ENCODE measurements at places on chromosomes 1 and 21.

- DNase-seq, result no peak
Observed at GRCh38 chr1:9235096-9235459, 504 bp downstream of the H6PD start.

- peak; percentile 85 for DNase-seq
Observed at GRCh38 chr1:155208541-155209311, at the start of gene MTX1. MTX1 (plus strand) TSS chr1:155208695; CDS start chr1:155208805, 110 bp downstream.

DNA sequence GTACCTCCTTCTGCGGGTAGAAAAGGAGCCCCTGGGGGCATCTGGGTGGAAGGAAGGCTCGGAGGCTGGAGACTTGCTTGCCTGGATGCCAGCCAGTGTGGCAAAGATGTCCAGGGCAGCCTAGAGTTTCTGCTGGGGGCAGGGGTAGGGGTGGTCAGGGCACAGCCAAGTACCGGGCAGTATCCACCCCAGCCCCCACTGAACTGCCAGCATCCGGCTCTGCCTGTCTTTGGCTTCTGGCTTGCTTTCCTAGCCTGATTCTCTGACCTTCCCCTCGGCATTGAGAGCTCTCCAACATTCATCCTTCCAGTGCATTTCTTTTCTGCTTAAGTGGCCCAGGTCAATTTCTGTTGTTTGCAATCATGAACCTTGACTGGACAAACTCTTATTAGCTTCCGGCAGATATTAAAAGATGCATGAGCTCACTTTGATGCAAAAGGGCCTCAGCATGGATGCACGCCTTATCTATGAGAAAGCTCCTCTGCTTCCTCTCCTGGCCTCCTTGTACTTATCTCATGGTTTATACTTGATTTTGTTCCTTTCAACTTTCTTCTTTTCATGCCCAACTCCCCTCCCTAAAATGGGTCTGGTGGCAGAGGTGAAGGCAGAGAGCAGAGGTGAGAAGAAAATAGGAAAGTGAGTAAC lies 116.9 kb downstream of the HLCS start:
- no peak for DNase-seq

DNA sequence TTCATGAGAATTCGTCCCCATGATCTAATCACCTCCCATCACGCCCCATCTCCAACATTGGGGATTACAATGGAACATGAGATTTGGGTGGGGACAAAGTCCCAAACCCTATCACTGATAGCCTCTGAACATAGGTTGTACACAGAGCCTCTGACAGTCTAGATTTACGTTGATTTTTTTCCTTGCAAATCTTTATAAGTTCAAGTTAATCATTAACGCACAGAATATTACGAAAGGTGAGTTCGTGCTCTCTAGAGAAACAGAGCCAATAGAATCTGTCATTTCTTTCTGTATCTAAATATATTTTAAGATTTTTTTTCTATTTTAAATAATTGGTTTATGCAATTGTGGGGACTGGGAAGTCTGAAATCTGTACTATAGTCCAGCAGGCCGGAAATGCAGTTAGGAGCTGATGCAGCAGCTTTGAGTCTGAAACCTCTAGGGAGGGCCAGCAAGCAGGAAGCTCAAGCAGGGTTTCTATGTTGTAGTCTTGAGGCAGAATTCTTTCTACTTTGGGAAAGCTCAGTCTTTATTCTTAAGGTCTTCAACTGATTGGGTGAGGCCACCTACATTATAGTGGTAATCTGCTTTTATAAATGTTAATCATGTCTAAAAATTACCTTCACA lies 61.0 kb downstream of the SELENOF start:
- no peak for DNase-seq

- DNase-seq, result no peak
Observed at GRCh38 chr1:65525266-65526048, 105.0 kb downstream of the LEPR start.

DNA sequence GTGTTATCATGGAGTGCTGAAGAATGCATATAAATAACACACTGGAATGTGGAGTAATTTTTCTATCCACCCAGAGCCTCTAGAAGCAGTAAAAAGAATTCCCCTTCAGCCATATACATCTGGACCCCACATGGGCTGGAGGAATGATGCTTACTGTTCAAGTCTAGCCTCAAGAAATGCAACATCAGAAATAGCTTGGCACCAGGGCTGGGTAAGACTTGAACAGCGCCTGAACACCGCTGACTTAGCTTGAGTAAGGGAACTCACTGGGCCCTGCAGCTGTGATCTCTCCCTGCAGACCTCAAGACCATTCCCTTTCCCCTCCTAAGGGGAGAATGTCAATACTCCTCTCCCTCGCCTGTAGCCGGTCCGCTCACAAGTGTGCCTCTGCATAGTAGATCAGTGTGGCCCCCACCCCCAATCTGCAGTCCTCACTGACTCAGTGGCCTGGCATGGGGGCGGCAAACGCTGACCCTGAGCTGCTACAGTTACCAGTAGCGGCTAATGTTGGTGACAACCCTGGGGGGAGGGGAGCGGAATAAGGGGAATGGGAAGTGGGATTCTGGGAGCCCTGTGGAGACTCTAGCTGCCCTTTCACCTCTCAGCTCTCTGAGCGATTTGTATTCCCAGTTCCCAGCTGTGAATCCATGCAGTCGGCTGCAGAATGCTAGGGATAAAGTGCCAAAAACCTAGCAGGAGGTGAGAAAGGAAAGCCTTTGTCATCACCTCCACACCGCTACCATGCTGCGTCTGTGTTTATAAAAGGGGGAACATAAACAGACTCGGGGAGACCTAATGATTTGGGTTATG lies 483.9 kb downstream of the DISC1 start:
- no peak for DNase-seq

DNA sequence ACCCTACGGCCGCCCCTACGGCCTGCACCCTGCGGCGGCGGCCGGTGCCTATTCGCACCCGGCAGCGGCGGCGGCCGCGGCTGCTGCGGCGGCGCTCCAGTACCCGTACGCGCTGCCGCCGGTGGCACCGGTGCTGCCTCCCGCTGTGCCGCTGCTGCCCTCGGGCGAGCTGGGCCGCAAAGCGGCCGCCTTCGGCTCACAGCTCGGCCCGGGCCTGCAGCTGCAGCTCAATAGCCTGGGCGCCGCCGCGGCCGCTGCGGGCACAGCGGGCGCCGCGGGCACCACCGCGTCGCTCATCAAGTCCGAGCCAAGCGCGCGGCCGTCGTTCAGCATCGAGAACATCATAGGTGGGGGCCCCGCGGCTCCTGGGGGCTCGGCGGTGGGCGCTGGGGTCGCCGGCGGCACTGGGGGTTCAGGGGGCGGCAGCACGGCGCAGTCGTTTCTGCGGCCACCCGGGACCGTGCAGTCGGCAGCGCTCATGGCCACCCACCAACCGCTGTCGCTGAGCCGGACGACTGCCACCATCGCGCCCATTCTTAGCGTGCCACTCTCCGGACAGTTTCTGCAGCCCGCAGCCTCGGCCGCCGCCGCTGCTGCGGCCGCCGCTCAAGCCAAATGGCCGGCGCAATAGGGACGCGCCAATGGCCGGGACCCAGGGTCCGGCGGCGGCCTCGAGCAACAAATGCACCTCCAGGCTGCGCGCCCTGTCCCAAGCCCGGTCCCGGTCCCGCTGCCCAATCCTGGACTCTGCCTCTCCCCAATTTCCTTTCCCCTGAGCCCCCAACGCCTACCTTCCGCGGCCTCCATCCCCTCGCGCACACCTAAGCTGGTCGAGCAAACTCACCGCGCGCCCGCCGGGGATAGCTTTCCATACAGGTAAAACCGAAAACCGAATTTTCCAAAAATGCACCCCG lies 1.8 kb downstream of the FOXD3 start:
- DNase-seq, result no peak

- no peak for DNase-seq
Observed at GRCh38 chr1:110563089-110563488, 43.1 kb downstream of the KCNA2 start.

DNA sequence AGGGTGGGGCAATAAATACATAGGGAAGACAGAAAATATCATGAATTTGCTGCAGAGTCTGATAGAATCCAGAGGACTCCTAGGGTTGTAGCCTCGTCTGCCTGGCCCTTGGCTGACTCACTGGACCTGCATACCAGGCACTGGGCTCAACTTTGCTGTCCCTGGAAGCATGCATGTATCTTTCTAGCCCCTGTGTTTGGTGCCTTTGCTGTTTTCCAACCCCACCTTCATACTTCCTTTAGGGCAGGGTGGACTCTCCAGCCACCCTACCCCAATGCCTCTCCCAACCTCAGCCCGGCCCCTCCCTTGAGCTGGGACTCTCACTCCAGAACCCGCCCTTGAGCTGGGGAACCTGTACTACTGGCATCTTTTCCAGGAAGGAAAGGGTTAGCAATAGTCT lies 1.2 kb downstream of the RAB25 start:
- no peak for DNase-seq

- DNase-seq, result no peak
Observed at GRCh38 chr1:61887076-61887867, 145.0 kb downstream of the PATJ start.

DNA sequence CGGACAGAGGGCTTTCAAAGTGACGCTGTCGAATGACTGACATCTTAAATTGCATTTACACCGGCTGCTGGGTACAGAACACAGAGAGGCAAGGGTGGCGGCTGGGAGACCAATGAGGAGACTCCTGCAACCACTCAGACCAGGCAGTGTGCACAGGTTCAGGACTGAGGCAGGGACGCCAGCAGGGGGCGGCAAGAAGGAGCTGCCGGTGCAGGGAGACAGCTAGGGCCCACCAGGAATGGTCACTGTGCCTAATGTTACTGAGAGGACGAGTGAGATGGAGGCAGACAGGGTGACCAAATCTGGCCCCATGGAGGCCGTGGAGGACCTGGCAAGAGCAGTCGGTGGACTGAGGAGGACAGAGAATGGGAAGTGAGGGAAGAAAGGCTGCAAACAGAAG lies 23.5 kb downstream of the GLIS1 start:
- DNase-seq, result no peak

DNA sequence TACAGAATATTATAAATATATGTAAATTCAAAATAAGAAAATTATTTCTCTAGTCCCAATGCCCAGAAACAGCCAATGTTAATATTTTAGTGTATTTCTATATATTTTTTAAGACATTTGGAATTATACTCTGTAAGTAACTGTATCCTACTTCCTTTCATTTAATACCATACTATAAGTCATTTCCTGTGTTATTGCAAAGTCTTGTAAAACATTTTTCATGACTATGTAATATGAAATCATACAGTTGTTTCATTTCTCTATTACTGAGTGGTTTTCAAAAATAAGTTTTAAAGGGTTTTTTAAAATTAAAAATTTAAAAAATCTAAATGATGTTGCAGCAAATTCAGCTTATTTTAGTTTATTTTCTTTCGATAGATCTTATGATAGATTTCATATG lies 2.0 kb downstream of the RNASEL start:
- no peak for DNase-seq

DNA sequence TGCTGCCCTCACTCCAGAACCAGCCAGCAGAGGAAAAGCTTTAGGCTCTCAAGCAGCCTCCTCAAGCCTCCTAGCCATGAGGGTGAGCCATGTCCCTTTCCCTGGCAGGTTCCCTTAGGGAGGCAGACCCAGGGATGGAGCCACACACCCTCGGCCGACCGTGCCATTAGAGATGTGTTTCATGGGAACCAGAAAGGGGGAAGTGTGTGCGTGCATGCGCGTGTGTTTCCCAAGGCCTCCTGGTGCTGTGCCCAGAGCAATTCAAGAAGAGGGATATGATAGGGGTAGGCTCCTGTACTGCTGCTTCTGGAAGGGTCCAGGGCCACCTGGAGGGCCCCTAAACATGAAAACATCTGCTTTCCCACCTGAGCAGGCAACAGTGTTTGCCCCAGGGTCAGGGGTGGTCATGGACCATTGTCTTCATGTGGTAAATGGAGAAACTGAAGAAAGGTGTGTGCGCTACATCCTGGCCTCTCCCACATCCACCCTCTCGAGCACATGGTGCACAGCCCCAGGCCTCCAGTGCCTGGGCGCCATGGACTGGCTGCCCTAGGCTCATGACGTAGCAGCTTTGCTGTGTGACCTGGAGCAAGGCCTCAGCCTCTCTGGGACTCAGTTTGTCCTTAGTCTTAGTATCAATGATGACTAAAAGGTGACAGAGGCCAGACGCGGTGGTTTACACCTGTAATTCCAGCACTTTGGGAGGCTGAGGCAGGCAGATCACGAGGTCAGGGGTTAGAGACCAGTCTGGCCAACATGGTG lies 48.1 kb downstream of the SYF2 start:
- DNase-seq, result no peak

DNA sequence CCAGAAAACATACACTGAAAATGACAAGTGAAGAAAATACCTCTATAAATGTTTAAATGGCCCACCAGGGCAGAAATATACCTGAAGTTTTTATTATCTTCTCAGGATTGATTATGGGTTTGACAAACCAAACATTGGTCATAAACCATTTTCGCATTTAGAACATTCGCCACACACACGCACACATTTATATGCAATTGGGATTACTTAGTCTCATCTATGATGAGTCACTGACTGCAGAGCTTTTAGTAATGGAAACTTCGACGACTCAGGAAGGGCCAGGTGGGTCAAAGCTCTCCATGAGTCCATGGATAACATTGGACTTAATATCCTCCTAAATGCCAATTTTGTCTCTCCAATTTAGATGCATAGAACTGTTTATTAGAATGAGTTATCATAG lies 16.9 kb downstream of the NRDC start:
- no peak for DNase-seq

DNA sequence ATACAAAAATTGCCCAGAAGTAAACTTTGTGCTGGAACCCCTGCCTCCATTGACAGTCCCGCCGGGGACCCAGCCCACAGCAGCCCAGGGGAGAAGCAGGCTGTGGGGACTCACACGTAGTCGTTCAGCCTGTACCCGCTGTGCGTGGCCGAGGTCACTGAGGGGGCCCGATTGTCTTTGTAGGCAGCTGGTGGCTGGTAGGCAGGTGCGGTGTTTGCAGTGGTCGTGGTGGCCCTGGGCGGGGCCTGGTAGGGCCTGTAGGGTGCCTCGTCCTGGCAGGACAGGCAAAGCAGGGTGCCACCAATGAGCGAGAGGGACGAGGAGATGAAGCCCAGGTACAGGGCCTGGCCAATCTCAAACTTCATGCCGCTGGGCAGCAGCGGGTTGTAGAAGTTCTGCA lies 19.1 kb downstream of the CLDN14 start:
- no peak for DNase-seq

DNA sequence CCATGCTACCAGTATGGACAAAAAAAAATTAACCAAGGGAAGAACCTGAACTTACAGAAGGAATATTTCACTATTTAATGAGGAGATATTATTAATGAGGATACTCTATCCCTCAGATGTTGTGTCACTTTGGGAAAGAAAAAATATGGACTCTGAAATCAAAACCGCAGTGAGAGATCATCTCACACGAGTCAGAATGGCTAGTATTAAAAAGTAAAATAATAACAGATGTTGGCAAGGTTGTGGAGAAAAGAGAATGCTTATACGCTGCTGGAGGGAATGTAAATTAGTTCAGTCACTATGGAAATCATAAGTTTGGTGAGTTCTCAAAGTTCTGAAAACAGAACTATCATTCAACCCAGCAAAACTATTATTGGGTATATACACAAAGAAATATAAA lies 30.9 kb downstream of the TNFSF4 start:
- no peak for DNase-seq

GRCh38 chr1:227942021-227942715 lies 5.6 kb downstream of the WNT9A start:
- DNase-seq, result no peak

GRCh38 chr21:37582590-37582989 lies 216.0 kb downstream of the DYRK1A start:
- DNase-seq, result no peak

Measured in naive thymus-derived CD4-positive, alpha-beta T cell (primary cell).